ENCODE measurements at places on chromosomes 5 and 9. TPM values are rescaled to one million over a fixed set of nuclear protein-coding genes. Genes with fewer than 3 reads are reported as not detected.

The SLC45A2 gene
- total RNA-seq, result not detected

The CCDC69 gene
- total RNA-seq, result 0.13 TPM

The GOLM1 gene
- 48.2 TPM for total RNA-seq

The DTWD2 gene
- total RNA-seq, result 5.5 TPM

The ABO gene
- total RNA-seq, result not detected

The FOXD4L5 gene
- not detected for total RNA-seq

The NTRK2 gene
- total RNA-seq, result not detected

The FAM221B gene
- not detected for total RNA-seq

The PTGR1 gene
- total RNA-seq, result 74.9 TPM

The CFAP157 gene
- total RNA-seq, result not detected

The C9orf50 gene
- not detected for total RNA-seq

The KCNV2 gene
- not detected for total RNA-seq

The TRAF2 gene
- total RNA-seq, result 8.1 TPM

The ADRB2 gene
- not detected for total RNA-seq

The SLC6A3 gene
- not detected for total RNA-seq

GRCh38 chr5:104754311-104754995 lies 1191.9 kb upstream of the NUDT12 start:
- no peak for DNase-seq

- DNase-seq, result no peak
Measured at GRCh38 chr5:10844016-10844415, 83.0 kb upstream of the DAP start.

- DNase-seq, result no peak
Measured at GRCh38 chr9:92170848-92171247, 55.6 kb upstream of the SPTLC1 start.

DNA sequence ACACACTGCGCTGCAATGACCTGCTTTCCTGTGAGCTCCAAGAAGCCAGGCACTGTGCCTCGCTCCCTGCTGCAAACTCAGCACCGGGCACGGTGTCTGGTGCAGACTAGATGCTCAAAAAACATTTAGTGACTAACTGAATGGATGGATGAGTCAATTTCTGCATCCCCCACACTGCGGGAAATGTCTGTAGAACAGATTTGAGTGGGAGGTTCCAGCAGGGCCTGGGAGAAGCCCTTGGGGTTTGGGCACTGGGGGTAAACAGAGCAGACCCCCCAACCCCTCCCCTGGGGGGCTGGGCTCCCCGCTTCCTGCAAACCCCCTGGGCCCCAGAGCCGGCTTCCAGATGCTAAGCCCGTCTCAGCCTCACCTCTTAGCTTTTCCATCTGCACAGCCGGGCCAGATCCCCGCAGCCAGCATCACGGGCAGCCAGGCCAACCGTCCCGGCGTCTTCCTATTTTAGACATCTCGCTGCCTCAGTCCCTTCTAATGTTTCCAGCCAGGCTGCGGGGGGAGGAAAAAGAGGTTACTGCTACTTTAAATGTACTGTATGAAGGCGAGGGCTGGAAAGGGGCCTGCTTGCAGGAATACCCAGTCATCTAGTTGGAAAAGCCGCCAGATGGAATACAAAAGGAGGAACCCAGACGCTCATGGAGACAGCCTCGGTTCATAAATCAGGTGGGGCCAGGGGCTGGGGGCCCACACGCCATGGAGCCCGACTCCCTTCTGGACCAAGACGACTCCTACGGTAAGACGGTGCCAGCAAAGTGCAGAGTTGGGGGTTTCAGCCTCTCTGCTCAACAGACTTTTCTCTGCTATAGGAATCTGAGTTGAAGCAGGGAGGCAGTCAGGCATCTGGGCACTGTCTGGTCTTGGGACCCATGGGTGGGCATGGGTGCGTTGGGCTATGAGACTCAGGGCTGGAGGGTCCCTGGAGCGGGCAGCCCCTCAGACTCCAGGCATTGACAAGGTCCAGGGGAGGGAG lies 67.1 kb upstream of the GGTA1 start:
- DNase-seq, result peak; percentile 91

DNA sequence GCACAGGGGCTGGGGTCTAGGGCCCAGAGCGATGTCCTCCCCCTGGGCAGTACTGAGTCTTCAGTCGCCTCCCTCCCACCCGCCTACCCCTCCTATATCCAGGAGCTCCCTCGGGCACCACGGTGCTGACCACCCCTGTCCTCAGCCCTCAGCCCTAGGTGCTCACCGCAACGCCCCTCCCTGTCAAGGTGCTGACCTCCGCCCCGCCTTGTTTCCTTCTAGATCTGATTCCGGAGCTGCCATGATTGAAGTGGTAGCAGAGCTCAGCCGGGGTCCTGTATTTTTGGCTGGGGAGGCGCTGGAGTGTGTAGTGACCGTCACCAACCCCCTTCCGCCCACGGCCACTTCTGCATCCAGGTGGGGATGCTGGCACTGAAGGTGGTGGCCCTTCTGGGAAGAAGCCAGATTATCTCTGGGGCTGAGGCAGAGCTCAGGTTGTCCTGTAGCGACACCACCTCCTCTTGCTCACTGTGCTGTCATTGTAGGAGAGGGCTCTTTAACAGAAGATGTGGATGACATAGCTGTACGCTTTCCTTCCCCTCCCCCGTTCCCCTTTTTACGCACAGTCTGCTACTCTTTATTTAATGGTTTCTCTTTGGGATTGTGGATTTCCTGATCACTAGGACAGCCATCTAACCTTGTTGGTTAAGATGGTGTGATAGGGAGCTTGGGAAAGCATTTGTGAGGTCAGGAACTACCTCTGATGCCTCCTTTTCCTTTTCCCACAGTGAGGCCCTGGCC lies 598 bp downstream of the RGP1 start:
- peak; percentile 57 for DNase-seq

DNA sequence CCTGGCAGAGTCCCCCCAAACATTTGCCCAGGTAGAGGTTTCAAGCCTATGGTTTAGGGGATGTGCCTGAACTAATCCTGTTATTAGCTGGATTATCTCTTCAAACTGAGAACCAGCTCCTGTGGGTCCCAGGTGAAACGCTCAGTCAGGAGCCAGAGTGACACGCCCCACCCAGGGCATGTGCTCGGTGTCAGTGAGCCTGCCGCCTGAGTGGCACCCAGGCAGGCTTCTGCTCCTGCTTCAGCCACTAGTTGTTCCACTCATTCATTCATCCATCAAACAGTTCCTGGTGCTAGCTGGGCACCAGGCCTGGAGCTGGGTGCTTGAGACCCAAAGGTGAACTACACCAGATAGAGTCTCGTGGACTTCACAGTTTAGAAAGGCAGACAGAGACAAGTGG lies 129.4 kb upstream of the PITX1 start:
- no peak for DNase-seq

DNA sequence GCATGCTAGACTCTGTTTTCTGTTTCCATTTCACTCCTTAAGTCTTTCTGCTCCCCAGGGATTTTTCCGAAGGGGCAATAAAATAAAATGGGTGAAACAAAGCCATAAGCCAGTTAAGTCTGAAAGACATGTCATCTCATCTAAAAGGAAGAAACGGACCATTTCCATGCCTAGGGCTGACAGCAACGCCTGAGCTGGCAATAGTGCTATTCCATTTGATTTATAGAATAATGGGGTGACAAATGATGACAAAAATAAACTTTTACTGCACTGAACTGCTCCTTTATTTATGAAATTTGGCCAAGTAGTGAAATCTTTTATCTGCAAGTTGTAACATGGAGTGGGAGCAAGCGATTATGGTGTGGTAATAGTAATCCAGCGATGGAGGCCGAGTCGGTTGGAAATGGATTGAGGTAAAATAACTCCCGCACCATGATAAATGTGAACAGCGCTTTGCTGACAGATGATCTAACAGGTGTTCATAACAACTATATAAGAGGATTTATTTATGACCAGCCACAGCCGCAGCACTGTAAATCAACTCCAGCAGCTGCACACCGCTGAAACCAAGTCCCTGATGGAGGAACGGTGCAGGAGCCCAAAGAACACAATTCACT lies 219.8 kb upstream of the TBCA start:
- no peak for DNase-seq

DNA sequence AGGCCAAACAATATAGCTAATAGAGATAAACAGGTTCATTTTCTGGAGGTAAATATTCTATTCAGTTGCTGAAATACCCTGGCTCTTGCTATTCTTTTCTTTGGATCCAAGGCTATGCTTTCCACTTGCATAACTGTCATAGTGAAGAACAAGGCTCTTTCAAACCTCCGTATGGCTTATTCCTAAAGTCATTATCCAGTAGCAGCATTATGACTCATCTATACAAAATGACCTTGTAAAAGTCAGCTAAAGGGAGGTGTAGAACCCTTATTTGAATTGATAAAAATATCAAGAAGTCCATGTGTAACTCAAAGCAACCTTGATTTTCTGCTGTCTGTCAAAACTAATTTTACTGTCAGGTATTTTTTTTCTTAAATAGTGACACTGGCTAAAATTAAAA lies 447.8 kb downstream of the PLK2 start:
- peak; percentile 4 for DNase-seq

- no peak for DNase-seq
Measured at GRCh38 chr9:118711843-118712242, 657.4 kb downstream of the BRINP1 start.

DNA sequence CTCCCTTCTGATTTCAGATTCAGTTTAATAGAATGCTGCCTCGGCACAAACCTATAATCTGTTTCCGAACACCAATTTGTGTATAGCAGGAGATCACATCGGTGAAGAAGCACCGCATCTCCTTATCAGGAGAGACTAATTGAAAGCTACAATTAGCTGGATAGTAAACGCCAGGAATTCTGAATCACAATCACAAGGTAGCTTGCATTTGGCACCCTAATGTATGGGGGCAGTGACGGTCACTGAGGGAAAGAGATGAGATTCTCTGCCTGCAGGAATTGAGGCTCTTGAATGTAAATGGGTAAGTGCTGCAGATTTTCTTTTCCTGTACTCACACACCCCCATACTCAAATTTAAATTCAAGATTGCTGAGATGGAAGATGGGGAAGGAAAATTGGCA lies 373.6 kb upstream of the ZNF608 start:
- no peak for DNase-seq

GRCh38 chr9:72524820-72525540 lies 3.6 kb downstream of the TMC1 start:
- DNase-seq, result peak; percentile 98

- peak; percentile 31 for DNase-seq
Measured at GRCh38 chr5:32584646-32585045, 711 bp upstream of the SUB1 start.

GRCh38 chr9:123191260-123191659 lies 77.1 kb downstream of the STRBP start:
- no peak for DNase-seq

DNA sequence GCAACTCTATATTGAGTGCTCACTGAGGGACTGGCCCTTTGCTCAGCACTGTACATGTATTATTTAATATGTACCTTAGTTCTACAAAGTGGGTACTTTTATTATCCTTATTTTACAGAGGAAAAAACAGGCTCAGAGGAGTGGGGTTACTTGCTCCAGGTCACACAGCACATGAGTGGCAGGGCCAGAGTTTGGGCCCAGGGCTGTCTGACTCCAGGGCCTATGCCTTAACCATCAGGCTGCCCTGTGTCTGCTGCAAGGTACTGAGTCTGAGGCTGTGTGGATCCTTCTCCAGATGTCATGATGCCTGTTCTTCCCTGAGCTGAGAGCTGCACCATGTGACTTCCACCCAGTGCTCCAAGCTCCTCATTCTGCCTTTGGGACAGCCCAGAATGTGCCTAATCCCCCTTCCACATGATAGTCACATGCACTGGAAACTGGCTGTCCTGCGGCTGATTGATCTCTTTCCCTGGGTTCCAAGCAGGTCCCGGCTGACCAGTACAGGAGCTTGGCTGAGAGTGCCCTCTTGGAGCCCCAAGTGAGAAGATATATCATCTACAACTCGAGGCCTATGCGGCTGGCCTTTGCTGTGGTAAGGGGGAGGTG lies 15.4 kb downstream of the TMEM268 start:
- DNase-seq, result no peak

DNA sequence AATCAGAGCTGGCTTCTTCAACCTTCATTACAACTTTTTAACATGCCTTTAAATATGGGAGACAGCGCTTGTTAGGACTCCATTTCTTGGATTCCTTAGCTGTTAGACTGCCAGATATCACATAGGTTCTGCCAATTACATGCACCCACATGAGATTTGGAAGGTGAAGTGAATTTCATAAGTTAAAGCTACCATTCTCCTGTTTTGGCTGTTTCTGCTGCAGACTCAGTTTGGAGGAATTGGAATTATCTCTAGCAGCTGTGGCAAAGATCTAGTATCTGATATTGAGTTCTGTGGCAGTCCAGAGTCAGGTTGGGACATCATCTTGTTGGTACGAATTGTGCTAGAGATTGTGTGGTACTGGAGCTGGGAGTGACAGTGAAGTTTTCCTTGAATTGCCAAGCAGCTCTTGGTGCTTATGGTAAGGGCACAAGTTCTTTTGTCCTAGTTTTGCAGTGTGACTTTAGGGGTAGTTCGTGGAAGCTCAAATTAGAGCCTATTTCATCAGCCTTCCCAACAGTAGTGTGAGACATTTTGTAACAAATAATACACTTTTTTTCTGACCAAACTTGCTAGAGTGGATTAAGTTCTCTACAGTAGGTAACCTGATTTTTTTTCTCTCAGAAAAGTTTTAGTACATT lies 9.1 kb upstream of the PJA2 start:
- DNase-seq, result no peak

GRCh38 chr9:91359734-91360470 lies 1.8 kb downstream of the AUH start:
- DNase-seq, result peak; percentile 78

DNA sequence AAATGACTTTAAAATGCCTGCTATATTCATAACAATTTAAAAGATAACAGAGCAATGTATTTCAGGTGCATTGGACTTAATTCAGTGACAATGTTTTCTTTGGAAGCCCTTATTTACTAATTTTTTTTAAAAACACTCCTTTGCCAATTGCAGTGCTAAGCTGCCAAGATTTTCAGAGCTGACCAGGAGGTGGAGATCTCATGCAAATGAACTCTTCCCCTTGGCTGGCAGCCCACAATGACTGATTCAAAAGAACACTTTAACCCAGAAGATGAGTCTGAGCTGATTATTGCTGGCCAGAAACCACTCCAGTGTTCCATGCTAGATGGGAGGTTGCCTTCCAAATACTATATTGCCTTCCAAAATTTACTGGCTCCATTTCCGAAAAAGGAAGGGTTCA lies 128.3 kb upstream of the CCNH start:
- peak; percentile 76 for DNase-seq

- peak; percentile 8 for DNase-seq
Measured at GRCh38 chr9:97543561-97543960, 42.1 kb downstream of the TMOD1 start.

Data from GM23248 (cell line).